Stimulated activated CD4-positive, alpha-beta T cell treated with anti-CD3 and anti-CD28 coated beads, TNF-alpha, amount 100 ng/mL, for 1 hour (primary cell): ENCODE measurements at places on chromosomes 5 and 9.

GRCh38 chr5:38714703-38715355, 131.0 kb upstream of the OSMR start:
- DNase-seq: no peak

- no peak for DNase-seq
These were observed 120.6 kb downstream of the HMHB1 start for GRCh38 chr5:143932584-143932983.

- no peak for DNase-seq
These were observed 123.7 kb downstream of the ARHGEF28 start for GRCh38 chr5:73749485-73750270.

DNA sequence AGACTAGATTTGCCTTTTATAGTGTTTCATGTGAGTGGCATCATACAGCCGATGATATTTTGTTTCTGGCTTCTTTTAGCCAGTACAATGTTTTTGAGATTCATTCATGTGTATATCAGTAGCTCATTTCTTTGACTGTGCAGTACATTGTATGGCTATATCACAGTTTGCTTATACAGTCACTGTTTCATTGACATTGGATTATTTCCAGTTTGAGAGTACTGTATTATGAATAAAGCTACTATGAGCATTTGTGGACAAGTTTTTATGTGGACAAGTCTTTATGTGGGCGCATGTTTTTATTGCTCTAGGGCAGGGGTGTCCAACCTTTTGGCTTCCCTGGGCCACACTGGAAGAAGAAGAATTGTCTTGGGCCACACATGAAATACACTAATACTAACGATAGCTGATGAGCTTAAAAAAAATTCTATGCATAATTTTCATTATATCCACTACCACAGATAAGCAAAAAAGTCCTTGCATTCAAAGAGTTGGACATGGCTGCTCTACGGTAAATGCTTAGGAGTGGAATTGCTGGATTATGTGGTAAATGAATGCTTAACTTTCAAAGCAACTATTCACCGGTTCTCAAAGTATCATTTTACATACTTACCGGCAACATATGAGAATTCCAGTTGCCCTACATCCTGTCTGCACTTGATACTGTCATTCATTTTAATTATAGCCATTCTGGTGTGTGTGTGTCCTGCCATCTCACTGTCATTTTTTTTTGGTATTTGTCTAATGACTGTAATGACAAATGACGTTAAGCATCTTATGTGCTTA, 177.8 kb downstream of the RGS3 start:
- DNase-seq: no peak

DNA sequence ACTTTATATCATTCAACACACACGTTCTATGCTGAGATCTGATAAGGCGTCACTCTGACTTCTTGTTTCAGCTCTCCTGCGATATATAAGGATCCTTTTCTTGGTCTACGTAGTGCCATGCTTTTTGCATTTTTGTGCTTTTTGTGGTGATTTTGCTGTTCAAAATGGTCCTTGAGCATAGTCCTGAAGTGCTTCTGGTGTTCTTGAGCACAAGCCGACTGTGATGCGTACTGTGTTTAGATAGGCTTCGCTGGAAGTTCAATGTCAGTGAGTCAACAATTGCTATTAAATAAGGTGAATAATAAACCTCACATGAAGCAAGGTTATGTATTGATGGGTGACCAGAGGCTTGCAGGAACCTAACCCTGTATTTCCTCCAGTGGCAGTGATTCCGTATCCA, 46.8 kb downstream of the ACO1 start:
- DNase-seq: no peak
